Activated CD8-positive, alpha-beta memory T cell treated with anti-CD3 and anti-CD28 coated beads, Interleukin-2, amount 50 U/mL, for 48 hours (primary cell): ENCODE measurements at places on chromosomes 2 and 18.

GRCh38 chr2:126887506-126887905 is 11.2 kb upstream of the TEX51 start:
- DNase-seq: peak; percentile 23

- peak; percentile 62 for DNase-seq
These were observed 15.5 kb upstream of the RAB10 start for GRCh38 chr2:26018184-26019055.

DNA sequence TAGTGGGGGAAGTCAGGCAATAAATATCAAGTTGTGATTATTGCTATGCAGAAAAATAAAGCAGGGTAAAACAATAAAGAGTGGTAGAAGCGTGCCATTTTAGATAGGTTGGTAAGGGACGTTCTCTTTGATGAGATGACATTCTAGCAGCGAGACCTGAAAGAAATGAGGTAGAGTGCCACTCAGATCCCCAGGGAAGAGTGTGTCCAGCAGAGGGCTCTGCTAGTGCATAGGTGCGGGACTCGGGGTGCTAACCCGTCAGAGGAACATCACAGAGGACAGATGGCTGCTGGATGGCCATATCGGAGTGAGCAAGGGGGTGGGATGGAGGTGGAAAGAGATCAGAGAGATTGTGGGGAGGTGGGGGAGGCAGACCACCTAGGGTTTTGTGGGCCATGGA is 16.3 kb upstream of the GTF2A1L start:
- DNase-seq: no peak

DNA sequence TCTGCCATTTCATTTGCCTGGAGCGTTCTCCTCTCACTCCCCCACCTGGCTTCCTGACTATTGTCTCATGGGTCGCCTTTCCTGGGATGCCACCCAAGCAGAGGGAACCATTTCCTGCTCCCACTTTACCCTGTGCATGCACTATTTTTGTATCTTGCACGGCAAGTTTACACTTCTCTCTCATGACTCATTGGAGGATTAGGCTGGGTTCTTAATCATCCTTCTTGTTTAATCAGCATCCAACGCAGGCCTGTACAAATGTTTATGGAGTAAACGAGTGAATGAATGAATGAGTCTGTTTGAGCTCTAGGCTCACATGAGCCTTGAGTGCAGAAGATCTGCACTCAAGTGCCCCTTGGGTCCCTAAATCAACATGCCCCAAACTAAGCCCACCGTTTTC is 3.8 kb upstream of the ARHGAP25 start:
- no peak for DNase-seq

DNA sequence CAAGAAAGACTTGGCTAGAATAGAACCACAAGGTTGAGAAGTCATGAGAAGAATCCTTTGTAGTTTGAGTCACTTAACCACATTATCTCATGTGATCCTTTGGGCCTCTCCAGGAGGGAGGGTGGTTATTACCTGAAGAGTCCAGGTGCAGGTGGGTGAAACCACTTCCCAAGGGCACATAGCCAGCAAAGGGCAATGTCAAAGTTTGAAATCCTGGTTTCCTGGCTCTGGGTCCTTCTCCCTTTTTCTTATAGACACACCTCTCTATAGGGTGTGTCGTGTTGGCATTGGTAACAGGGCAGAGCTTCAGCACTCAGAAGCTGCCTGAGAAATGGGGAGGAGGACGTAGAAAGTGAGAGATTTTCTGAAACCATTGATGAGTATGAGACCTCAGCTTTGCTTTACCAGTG is 137.9 kb downstream of the MGAT5 start:
- DNase-seq: no peak

- no peak for DNase-seq
These were observed 28.1 kb upstream of the MYCN start for GRCh38 chr2:15912203-15912602.

GRCh38 chr2:96715658-96716057 is 24.2 kb downstream of the LMAN2L start:
- no peak for DNase-seq

DNA sequence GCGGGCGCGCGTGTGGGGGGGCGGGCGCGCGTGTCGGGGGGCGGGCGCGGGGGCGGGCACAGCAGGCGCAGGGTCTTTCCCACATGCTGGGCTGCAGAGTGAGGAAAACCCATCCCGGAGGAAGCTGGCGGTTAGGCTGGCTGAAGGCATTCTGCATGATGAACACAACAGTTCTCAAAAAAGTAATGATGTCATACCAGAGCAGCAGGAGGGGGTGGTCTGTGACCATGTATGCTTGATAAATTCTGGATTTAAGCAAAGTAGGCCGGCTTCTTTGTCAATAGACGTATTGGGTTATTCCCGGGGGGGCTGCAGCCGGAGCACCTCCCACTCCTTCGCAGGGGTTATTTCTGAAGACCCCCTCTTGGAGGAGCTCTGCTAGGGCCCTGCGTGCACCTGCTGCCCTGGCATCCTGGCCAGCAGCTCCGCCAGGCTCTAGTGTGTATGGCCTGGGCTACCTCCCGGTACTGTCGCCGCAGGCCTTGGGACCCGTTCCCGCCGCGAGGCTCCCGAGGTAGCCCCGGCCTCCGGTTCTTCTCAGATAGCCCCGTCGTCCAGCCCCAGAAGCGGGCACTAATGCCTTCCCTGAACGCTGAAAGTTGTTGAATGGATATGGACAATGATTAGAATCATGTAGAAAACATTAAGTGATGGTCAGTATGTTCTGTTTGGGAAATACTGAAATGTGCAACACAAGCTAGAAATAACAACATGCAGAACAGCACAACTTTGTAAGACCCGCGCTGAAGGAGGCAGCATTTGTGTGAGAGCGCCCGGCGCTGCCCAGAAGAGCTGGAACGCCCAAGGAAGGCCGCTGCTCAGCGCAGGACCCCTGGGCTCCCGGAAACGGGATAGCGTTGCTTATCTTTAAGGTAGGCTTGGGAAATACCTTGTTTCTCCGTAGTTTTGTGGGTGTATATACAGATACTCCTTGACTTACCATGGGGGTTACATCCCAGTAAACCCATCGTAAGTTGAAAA is 101.4 kb upstream of the RAB6C start:
- peak; percentile 59 for DNase-seq

- DNase-seq: no peak
These were observed 3.8 kb downstream of the NT5C1B start for GRCh38 chr2:18585526-18585925.

DNA sequence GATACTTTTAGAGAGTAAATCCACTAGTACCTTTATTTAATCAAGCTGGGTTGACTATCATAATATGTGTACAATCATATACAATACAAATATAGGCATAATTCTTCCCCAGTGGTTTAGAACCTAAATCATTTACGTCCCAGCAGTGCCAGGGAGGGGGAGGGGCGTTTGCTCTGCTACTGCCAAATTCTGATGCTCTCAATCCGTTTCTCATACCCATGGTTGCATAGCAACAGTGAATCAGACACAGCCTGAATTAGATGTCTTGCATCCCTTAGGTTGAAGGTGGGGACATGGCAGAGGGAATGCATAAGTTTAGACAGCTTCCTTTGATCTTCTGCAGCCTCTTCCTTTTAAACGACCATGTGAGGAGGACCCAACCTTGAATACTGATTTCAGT is 135.4 kb downstream of the ABCA12 start:
- DNase-seq: no peak

GRCh38 chr2:57685032-57685431 is 361.6 kb upstream of the VRK2 start:
- no peak for DNase-seq

DNA sequence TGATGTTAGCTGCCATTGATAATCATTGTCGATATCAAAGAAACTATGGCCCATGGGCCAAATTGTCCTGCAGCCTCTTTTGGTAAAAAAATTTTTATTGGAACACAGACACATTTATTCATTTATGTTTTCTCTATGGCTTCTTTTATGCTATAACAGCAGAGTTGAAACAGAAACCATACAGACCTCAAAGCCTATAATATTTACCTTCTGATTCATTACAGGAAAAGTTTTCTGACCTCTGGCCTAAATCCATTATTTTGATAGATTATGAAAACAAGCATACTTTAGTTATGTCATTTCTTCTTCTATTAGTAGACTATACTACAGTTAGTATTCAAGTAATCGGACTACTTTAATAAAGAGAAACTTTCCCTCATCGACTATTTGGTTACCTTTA is 349.7 kb upstream of the GALNT5 start:
- no peak for DNase-seq

DNA sequence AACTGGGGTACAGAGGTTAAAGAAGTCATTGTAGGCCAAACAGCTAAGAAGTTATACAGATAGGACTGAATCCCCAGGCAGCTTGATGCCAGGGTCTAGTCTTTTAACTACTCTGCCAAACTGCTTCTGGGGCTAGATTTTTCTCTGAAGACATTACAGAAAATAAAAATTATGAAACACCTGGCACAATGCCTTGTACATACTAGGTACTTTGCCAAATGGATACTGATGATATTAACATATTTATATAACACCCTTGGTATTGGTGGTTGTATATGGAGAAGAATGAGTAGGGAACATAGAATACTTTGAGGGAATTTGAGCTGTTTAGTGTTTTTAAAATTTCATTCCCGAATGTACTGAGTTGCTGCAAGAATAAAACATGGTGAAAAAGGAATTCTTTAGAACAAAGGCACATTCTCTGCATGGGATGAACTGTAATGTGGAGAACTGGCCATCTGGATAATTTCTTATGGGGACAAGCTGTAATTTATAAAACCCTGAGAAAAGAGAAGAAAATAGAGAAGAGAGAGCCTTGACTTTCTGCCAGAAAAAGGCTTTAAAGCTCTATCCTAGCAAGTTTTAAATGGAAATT is 210.9 kb upstream of the TMEM200C start:
- DNase-seq: no peak

GRCh38 chr2:104952976-104953375 is 84.9 kb upstream of the MRPS9 start:
- DNase-seq: no peak

- no peak for DNase-seq
These were observed 66.3 kb upstream of the TMEM247 start for GRCh38 chr2:46413111-46413510.

- DNase-seq: no peak
These were observed 71.3 kb upstream of the ZNF532 start for GRCh38 chr18:58793361-58793760.

GRCh38 chr2:192146069-192147015 is 48.4 kb downstream of the TMEFF2 start:
- DNase-seq: no peak

GRCh38 chr2:177246000-177246399 is 18.5 kb downstream of the NFE2L2 start:
- DNase-seq: no peak

DNA sequence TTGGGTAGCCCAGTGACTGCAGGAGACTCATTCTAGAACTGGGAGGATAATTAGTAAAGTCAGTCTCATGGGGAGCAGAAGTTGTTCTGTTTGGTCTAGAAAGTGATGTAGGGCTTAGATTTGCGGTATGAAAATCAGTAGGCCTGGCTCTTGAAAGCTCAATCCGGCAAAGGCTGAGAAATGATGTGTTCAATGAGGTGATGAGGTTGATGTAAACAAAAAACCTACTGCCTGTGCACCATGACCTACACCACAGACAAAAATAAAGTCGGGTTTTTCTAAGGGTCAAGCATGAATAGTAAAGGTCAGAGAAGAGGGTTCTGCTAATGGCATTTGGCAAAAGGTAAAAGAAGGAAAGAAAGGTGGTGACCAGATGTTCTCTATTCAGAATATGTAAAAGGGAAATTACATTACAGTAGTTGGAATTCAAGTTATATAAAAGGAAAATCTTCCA is 80.8 kb upstream of the COL5A2 start:
- DNase-seq: no peak

GRCh38 chr2:217090024-217090473 is 230.2 kb upstream of the TNP1 start:
- no peak for DNase-seq

- DNase-seq: no peak
These were observed 145.1 kb downstream of the ASB1 start for GRCh38 chr2:238571661-238572372.

GRCh38 chr2:159101755-159102489 is 133.5 kb downstream of the TANC1 start:
- DNase-seq: no peak

DNA sequence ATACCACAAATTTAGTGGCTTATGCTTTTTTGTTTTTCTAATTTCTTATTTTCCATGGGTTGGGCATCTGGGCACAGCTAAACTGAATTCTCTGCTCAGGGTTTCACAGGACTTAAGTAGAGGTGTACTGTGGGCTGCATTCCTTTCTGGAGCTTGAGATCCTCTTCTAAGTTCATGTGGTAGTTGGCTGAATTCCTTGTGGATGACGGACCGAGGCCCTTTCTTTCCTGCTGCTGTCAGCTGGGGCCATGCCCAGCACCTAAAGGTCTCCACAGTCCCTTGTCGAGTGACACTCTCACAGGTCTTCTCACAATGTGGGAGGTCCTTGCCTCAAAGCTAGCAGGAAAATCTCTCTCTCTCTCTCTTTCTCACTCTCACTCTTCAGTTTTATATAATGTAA is 433.5 kb upstream of the LRATD1 start:
- no peak for DNase-seq
